NCI-H187 (cell line): ENCODE measurements at places on chromosomes 7 and 10.

DNA sequence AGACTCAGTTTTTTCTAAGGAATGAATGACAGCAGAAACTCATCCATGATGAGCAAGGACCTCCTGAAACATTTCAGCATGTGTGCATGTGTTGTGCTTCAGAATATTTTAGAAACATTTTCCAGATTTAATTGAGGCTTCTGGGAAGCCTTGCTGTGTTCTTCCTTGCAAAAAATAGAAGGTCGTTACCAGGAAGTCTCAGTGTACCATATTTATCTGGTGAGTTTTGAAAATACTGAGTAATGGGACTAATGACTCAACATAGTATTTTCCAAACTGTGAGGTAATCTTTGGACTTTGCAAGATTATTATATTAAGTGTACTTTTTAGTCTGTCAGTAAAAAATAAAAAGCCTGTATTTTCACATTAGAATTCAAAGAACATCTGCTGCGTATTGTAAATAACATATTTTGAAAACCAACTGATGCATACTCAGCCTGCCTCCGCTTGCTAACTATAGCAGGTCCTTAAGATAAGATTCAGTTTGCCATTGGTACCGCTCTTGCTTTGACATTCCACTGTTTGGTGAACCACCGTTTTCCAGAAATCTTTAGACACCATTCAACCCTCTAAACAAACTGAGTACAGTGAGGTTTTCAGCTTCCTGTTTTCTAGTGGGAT is 739.6 kb upstream of the GALNT17 start:
- DNase-seq: no peak

DNA sequence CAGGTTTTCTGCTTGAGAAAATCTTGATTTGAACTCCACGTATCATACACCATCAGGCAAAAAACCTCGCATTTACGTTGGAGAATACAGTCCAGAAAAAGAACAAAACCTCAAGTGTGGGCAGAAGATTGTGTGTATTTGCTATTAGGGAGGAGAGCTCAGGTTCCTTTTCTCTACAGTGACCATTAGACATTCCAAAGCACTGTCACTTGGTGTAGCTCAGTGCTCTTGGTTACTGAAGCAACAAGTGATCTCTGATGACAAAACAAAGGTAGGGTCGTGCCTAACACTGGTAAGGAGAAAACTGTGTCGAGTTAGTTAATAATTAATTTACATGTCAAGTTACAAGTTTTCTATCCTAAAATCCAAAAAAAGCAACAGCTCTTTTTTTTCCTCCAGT is 72.6 kb downstream of the C1GALT1 start:
- DNase-seq: no peak

- no peak for DNase-seq
These were observed 60.2 kb downstream of the ZNF277 start for GRCh38 chr7:112266595-112267270.

DNA sequence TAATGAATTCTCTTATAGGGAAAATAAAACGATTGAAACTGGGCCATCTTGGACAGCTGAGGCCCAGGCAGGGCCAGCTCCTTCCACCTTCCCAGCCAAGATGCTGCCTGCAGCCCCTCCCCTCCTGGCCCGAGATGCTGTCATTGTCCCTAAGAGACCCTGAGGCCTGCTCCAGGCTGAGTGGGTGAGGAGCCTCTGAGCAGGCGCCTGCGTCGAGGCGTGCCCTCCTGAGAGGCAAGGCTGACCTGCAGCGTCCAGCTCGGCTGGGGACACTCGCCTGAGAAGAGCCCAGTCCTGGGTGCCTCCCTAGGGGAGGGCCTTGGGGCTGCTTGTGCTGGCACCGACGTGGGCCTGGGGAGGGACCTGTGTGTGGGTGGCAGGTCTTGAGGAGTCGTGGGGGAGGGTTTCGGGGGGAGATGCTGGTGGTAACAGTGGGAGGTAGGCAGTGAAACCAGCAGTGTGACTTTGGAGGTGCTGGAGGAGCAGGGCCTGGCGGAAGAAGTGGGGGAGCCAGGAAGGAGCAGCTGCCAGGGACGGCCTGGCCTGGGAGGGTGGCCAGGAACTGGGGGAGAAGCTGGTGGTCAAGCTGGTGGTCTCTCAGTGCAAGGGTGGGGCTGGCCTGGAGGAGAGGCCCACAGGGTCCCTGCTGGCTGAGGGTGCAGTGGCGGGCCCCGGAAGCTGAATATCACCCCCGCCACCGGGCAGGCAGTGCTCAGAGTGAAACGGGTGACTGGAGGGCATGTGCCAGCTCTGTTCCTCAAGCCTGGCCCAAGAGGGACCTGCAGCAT is 7.9 kb downstream of the GPR146 start:
- no peak for DNase-seq
